EL (cell line): ENCODE measurements at places on chromosomes 16 and 17.

GRCh38 chr17:69287168-69287567, 39.8 kb downstream of the ABCA5 start:
- DNase-seq: peak; percentile 51

DNA sequence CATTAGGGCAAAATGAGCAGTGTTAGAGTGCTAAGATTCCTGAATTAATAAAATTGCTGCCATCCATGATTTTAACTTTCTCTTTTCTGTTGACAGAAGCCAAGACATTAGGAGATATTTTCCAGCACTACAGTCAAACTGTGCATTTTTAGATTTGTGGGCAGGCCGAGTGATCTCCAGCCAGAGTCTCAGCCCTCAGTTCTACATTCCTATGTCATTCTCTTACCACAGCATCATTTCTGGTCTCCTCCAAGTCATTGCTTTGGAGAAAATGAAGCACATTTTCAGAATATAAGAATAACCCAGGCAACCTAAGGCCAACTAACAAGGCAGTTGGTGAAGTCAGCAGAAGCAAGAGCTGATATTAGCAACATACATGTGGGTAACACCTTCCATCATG, 74.6 kb upstream of the NUDT7 start:
- DNase-seq: no peak

- DNase-seq: no peak
Observed at GRCh38 chr17:64037802-64038201, 17.4 kb upstream of the ICAM2 start.

DNA sequence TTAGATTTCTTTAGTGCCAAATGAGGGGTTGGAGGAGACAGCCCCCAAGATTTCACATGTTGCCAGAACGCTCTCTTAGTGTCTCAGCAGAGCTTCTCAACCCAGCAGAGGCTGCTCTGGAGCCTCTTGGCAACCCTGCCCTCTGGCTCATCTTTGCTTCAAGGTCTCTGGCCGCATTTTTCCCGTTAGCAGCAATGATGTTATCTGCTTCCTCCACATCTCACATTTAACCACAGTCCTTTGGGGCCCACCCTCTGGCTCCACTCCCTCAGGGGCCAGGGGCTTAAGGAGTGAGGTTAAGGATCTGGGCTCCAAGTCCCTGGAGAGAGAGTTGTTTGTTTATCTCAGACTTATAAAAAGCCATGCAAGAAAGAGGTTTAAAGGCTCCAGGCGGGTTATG, 3.3 kb upstream of the XYLT1 start:
- DNase-seq: peak; percentile 23

DNA sequence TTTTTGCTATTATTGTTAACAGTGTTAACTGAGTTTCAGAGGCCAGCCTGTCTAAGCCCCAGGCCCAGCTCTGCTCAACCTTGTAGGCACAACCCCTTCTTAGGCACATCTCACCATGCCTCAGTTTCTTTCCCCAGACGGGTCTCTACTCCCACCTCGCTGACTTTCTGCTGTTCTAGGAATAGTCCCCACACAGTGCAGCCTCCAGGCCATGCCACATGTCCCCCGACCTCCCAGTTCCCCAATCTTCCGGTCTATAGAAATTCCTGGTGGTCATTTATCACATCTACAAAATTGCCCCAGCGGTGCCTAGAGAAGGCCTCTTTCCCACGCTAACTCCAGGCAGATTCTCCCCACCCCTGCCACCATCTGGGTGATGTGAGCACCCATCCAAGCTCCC, 34.8 kb downstream of the ADGRG5 start:
- DNase-seq: no peak

GRCh38 chr16:82108774-82109173, 61.2 kb downstream of the MPHOSPH6 start:
- peak; percentile 7 for DNase-seq

GRCh38 chr17:37828651-37829124, 83.8 kb upstream of the HNF1B start:
- peak; percentile 27 for DNase-seq

GRCh38 chr16:30397056-30397455, 1.8 kb downstream of the ZNF48 start:
- no peak for DNase-seq

DNA sequence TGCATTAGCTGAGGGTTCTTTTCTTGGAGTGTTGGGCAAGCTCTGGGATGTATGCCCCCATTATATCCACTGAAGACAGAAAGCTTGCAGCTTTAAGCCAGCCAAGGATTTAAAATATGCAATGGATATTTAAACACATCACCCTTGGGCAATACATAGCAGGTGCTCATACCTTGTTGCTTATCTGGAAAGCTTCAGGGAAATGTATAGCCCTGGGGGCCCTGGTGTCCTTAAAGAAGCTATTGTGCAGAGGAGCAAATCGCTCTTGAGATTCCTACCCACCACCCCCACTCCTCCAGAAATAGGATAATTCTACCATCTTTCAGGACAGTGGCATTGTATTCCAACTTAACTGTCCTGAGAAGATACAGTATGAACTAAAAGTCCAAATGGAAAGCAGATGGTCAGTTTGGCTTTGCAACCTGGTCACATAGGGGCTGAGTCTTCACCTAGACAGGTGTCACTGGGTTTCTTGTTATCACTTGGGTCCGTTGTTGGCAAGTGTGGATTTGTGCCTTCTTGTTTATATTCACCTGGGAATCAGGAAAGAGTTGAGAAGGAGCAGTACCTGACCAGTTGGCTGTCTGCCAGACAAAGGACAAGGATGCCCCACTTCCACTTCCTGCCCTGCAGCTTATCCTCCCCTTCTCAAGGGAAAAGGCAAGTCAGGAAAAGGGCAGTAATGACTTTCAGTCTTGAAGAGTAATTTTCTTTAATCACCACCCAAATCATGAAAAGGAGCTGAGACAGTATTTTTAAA, 3.4 kb downstream of the ANKRD40CL start:
- DNase-seq: no peak

GRCh38 chr17:14033166-14033565, 36.1 kb upstream of the COX10 start:
- no peak for DNase-seq

- DNase-seq: no peak
Observed at GRCh38 chr16:69270831-69271230, 40.3 kb upstream of the VPS4A start.

GRCh38 chr16:85296859-85297660, 184.8 kb upstream of the CIBAR2 start:
- peak; percentile 45 for DNase-seq

DNA sequence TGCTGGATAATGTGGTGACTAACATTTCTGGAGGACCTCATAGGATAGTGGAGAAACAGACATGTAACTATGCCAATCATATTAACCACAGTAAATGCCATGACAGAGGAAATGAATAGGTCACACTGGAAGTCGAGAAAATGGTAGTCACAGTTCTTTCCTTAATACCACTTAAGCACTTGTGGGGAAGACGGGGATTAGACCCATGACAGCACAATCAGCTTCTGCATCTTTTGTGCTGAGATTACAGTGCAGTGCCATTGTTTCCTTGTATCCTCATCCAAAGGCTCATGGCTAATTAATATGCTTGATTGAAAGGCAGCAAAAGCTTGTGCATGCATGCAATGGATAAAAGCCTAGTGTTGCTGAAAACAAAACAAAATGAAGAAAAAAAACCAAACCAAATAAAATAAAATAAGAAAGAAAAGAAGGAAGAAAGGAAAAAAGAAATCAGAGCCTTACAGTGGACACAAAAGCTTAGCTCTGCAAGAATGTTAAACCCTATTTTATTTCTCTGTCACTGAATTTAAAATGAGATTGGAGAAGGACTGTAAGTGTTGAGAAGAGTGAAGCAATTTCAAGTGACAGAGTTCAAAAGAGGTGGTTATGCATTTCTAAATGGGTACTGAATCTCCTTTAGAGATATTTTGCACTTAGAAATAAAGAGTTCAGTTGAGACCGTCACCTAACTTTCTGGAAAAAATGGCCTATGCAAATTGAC, 1011.9 kb downstream of the CDH8 start:
- no peak for DNase-seq

DNA sequence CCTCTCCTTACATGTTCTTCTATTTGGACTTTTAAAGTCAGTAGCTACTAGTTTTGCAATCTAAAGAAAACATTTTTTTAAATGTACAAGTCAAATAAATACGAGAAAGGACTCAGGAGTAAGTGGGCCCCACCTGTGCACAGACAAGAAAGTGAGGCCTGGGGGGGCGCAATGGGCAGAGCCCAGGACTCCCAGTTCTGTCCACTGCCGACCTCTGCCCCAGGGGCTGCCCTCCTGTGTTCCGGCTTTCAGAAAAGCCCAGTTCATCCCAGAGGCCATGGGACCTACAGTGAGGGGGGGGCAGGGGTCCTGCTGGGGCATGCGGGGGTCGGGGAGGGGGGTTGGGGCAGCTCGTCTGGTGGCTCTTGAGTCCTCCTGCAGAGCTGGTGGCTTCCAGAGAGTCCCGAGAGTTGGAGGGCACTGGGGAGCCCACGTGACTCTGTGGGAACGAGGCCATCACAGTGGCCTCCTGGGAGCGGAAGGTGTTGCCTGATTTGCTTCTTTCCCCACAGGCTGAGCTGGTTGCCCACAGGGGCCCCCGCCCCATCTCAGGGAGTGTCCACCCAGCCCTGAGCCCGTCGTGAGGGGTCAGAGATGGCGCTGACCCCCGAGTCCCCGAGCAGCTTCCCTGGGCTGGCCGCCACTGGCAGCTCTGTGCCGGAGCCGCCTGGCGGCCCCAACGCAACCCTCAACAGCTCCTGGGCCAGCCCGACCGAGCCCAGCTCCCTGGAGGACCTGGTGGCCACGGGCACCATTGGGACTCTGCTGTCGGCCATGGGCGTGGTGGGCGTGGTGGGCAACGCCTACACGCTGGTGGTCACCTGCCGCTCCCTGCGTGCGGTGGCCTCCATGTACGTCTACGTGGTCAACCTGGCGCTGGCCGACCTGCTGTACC, 2.4 kb downstream of the UTS2R start:
- no peak for DNase-seq

- peak; percentile 70 for DNase-seq
Observed at GRCh38 chr17:58402047-58402446, 15.3 kb downstream of the RNF43 start.

GRCh38 chr17:13395346-13395745, 206.4 kb downstream of the HS3ST3A1 start:
- DNase-seq: no peak

DNA sequence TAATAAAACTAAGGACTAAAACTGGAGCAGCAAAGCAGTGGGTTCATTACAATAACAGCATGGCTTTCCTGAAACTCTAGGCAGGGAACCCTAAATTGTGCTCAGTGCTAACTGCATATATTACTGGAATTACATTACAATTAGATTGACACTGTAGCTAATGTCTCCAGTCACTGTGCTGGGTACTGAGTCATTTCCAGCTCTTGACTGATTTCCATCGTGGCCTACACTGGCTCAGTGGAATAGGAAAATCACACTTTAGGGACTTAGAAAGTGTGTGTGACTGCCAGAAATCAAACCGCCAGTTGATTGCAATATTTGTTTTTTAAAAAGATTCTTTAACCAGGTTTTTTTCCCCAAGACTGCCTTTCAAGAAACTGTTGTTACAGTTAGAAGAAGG, 1447.4 kb upstream of the GOT2 start:
- DNase-seq: no peak

GRCh38 chr17:57152967-57153528, 68.0 kb downstream of the AKAP1 start:
- DNase-seq: no peak

- DNase-seq: no peak
Observed at GRCh38 chr17:17832032-17832363, 4.8 kb downstream of the SREBF1 start.

GRCh38 chr16:87851601-87852000, 17.7 kb downstream of the SLC7A5 start:
- no peak for DNase-seq

- no peak for DNase-seq
Observed at GRCh38 chr17:73524941-73525679, 119.1 kb downstream of the SDK2 start.

GRCh38 chr16:2813771-2814221, 3.2 kb upstream of the PRSS21 start:
- no peak for DNase-seq

GRCh38 chr17:79990051-79990592, 45.5 kb downstream of the TBC1D16 start:
- no peak for DNase-seq

DNA sequence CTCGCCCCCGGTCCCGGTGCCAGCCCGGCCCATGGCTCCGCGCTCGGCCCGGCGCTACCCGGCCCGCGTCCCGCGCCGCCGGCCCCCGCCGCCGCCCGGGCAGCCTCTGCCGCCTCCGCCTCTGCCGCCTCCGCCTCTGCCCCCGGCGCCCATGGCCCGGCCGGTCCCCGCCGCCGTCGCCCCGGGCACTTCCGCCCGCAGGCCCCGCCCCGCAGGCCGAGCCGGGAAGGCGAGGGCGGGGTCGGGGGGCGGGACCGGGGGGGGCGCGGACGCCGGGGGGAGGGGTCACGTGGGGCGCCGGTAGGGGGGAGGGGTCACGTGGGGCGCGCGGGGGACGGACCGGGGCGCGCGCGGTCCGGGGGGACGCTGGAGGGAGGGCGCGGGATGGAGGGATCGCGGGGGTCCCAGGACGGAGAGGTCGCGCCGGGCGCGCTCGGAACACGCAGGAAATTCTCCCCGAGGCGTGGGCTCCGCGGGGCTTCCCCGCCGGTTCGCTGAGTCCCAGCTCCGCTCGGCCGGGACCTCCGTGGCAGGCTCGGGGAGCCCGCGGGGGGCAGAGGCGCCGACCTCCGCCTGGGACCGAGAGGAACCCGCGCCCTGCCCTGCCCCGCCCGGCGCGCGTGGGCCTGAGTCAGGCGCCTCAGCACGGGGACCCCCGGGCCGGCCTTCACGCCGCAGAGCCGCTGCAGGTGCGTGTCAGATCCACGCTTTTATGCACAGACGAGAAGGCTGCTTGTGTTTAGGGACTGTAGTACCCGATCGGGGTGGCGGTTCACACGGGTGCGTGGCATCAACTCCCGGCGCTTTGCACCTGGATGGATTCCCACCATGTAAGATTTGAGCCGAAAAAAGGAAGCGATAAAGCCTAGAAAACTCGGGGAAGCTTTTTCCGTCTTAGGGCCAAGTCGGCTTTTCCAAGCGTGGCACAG, at the start of gene PGAP6:
Gene PGAP6 (minus strand): TSS at position 190 of the 929 bp plus-strand sequence. CDS start 157 bp downstream, at position 33.
- peak; percentile 62 for DNase-seq

GRCh38 chr17:46061435-46061834, 62.4 kb downstream of the STH start:
- DNase-seq: peak; percentile 18
